ENCODE measurements at places on chromosomes 6 and 20.

GRCh38 chr20:19254956-19255355 is 42.5 kb downstream of the SLC24A3 start:
- DNase-seq, result no peak

GRCh38 chr6:10297832-10298231 is 117.0 kb downstream of the TFAP2A start:
- no peak for DNase-seq

DNA sequence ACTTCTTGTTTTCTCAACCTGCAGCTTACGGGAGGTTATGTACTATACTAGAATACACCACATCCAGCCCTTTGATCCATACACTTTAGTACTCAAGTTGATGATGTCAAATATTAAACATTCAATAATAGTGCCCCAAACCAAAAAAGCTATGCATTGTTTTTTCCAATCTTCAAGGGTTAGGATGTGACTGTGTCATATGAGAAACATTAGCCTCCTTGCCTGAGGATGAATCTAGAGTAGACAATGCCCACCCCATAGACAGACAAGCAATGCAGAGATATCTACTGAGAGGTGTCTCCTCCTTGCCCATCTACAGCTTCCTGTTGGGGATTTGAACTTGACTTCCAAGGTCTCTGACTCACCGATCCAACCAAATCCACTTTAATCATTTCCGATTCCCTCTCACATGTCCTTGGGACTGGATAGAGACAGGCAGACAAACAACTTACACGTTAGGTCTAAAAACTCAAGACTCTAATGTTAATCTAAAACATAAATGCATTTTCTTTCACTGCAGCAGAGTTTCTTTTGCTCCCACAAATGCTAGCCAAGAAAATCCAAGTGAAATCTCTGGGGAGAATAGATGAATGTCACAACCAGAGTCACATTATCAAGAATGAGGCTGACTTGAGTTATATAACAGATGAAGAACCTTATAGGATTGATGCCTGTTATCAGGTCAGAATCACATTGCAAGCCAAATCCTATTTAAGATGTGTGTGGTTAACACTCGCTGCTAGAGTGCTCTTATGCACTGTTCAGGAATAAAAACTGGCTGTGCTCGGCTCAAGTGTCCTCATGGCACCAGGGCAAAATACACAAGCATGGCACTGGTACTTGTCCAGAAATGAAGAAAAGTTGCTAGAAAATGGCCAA is 75.5 kb upstream of the TNFAIP3 start:
- DNase-seq, result no peak

GRCh38 chr6:37103169-37104039 is 66.5 kb upstream of the PIM1 start:
- DNase-seq, result peak; percentile 50

DNA sequence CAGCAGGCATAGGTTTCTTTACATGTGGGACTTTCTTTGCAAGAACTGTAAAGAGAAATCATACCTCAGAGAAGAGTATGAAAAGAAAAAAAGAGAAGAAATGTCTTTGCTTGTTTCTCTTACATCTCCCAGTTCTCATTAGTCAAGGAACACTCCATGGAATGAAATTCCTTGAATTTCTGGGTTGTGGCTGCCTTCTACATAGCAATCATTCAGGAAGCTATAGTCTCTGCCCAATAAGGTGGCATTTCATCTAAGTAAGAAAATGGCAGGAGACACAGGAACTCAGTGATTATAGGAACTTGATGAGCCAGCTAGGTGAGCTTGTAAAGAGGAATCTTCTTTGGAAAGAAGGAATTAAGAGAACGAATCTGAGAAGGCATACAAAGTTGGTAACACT is 197.0 kb upstream of the FKBP1C start:
- DNase-seq, result no peak

DNA sequence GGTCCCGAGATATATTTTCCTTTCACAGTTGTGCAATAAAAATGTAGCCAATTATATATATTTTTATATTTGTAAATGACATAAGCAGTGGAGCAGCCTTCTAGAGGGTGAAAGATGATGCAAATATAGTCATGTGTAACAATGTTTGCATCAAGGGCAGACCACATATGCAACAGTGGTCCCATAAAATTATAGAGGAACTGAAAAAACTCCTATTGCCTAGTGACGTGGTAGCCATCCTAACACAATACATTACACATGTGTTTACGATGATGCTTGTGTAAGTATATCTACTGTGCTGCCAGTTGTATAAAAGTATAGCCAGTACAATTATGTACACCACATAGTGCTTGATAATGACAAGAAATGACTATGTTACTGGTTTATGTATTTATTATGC is 162.8 kb downstream of the ZFAND3 start:
- no peak for DNase-seq

DNA sequence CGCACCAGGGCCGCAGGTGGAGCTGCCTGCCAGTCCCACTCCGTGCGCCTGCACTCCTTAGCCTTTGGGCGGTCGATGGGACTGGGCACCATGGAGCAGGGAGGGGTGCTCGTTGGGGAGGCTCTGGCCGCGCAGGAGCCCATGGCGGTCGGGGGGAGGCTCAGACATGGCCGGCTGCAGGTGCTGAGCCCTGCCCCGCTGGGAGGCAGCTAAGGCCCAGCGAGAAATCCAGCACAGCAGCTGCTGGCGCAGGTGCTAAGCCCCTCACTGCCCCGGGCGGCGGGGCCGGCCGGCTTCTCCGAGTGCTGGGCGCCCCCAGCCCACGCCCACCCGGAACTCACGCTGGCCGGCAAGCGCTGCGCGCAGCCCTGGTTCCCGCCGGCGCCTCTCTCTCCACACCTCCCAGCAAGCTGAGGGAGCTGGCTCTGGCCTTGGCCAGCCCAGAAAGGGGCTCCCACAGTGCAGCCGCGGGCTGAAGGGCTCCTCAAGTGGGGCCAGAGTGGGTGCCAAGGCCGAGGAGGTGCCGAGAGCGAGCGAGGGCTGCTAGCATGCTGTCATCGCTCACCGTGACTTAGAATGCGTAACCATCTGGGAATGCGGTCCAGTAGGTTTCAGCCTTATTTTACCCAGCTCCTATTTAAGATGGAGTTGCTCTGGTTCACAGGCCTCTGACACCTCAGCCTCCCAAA is 77.3 kb downstream of the C6orf52 start:
- no peak for DNase-seq

GRCh38 chr20:17471606-17472187 is 59.5 kb downstream of the BFSP1 start:
- no peak for DNase-seq

DNA sequence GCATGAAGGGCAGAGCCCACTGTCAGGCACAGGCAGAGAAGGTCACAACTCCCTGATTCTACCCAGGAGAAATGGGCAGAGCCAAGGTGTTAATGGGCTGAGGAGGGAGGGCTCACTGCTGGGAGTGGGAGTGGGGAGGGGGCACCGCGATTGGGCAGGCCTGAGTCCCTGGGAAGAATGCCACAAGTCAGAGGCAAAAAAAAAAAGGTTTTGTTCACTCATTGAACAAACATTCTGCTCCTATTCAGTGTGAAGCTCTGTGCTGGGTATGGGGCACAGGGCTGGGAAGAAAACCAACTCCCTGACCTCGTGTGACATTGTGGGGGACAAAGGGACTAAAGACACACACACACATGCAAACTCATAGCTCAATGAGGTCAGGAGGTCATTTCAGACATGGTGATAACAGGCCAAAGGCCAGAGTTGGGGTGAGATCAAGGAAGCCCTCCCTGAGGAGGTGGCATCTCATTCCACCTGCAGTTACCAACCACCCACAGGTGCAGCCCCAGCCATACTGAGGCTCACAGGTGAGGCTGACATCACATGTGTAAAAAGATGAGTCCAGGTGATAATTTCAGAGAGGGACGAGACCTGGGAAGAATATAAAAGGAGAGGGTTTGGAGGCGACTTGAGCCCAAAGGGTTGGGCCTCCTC is 3.2 kb upstream of the PMEPA1 start:
- DNase-seq, result no peak

DNA sequence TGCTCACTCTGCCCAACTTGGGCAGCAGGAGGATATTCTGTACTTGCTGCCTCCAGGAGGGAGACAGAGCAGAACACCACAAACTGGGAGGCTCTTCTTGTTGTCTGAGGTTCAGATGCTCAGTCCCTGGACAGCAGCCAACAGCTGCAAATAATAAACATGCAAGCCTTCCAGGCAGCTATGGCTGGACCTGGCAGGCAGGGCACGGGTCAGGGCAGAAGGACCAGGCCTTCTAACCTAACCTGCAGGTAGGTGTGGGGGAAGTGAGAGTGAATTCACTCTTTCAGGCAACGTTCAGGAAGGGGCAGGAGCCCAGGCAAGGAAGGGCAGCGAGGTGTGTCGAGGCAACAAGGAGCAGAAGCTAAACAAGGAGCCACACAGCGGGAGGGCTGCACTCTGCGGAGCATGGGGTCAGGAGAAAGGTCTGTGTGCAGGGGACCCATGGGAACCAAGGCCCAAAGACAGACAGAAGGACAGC is 31.5 kb downstream of the NINL start:
- no peak for DNase-seq

DNA sequence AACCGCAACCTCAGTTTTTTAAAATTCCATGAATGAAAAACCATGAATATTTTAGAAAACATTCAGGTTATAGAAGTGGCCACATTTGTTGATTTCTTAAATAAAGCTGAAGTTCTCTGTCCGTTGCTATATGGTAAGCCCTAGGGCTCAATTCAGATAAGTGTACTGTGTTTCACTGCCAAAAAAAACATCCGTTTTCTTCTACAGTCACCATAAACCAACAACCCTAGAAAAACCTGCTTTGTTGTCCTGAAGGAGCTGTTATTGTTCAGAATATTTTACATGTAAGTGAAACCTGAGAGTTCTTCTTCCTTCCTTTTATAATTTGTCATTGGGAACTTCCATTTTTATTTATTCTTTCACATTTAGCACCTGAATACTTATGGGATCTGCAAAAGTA is 274.1 kb downstream of the TFAP2A start:
- no peak for DNase-seq

- no peak for DNase-seq
Measured at GRCh38 chr6:17165383-17165782, 63.5 kb downstream of the STMND1 start.

GRCh38 chr6:122755901-122756300 is 23.6 kb upstream of the FABP7 start:
- no peak for DNase-seq

- DNase-seq, result no peak
Measured at GRCh38 chr6:106369739-106370138, 9.2 kb downstream of the CRYBG1 start.

DNA sequence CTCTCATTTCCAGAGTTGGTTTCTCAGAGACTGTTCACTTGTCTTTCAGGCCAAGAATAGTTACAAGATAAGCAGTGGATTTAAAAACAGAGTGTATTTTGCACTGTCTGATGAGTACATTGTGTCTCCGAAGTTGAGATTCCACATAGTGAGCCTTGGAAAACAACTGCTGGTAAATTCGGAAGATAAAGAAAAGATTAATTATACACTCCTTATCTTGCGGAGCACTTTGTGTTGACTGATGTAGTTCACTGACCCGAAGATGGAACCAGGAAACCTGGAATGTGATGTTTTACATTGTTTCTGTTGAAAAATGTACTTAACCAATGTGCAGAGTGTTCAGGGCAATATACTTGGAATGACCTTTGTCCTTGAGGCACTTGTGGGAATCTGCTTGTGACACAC is 51.0 kb downstream of the ANKS1A start:
- DNase-seq, result no peak

DNA sequence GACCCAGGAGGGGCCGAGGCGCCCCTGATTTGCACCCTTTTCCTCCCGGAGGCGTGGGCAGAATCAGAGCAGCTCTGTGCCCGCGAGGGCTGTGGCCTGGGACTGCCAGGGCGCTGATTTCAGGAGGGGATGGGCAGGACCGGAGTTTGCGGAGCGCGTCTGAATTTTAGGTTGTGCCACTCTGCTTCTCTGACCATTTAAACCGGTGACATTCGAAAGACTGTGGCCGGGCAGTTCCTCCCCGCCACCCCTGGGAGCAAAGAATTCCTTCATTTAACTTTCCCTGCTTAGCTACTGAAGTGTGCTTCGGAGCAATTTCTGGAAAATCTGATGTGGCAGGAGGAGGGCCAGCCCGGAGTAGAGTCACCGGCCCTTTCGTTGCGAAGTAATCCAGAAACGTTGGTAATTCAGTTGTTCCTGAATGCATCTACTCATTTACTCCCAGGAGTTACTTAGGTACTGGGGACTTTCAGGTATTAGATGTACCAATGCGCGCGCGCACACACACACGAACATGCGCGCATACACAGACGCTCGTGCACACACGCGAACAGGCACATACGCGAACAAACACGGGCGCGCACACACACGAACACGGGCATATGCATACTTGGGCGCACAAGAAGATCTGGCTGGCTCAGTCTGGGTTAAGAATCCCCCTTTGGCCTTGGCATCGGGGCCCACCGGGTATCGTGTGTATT is 568 bp downstream of the CCDC170 start:
- no peak for DNase-seq

GRCh38 chr20:3674995-3675900 is 6.6 kb downstream of the ADAM33 start:
- no peak for DNase-seq

DNA sequence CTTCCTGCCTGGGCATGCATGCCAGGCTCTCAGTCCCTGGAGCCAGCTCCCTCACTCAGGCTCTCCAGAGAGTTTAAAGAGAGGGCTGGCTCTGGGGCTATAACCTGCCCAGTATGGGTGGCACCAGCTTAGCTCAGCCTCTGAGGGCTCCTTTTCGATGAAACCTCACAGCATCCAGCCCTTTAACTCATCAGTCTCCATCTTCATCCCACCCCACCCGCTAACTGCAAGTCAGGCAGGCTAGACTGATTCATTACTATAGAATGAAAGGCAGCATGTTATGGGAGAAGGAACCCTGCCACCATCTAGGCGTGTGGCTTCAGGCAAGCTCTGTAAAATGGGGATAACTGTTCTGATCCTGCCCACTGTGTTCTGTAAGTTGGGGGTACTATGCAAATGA is 53.5 kb downstream of the RAB44 start:
- DNase-seq, result no peak

DNA sequence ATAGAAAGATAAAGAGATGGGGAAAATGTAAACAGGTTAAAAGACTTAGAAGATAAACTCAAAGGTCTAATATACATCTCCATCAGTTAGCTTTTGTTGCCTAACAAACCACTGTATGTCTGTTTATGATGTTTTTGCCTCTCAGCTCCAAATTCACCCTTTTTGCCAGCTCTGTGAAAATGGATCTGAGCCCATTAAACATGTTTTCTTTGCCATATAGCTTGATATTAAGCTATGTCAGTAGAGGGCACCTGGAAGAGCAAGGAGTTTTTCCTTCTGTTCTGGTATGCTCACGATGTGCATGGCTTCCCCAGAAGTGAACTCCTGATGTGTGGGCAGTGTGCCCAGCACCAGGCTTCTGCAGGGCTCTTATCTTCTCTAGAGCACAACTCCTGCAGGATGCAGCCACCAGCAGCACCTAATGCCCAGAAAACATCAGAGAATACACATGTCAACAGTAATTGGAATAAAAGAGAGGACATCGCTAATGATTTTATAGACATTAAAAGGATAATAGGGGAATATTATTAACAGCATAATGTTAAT is 14.6 kb upstream of the SNX9 start:
- DNase-seq, result no peak

- no peak for DNase-seq
Measured at GRCh38 chr6:43823879-43824702, 54.1 kb downstream of the VEGFA start.
